Globus pallidus (tissue), 1 donor: ENCODE measurements at places on chromosomes 2 and 18.

- DNase-seq: no peak
Measured at GRCh38 chr2:233234264-233234663, 17.2 kb upstream of the ATG16L1 start.

DNA sequence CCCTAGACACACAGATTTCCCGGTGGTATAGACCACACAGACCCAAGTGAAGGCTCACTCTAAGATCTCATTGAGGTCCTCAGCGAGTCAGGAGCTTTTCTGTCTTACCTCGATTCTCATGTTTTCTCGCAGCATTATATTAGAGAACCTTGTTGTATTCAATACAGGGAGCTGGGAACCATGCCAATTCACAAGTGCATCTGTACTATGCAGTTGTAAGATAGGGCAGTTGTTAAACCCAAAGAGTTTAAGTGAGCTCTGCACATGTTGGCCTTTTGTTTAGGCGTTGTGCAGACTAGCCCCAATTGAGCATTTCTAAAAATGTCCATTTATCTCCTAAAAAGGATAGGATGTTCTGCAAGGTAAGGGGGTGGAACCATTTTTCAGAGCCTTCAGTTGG lies 59.6 kb downstream of the FEZ2 start:
- DNase-seq: no peak

- no peak for DNase-seq
Measured at GRCh38 chr2:128589681-128590080, 271.0 kb upstream of the HS6ST1 start.

DNA sequence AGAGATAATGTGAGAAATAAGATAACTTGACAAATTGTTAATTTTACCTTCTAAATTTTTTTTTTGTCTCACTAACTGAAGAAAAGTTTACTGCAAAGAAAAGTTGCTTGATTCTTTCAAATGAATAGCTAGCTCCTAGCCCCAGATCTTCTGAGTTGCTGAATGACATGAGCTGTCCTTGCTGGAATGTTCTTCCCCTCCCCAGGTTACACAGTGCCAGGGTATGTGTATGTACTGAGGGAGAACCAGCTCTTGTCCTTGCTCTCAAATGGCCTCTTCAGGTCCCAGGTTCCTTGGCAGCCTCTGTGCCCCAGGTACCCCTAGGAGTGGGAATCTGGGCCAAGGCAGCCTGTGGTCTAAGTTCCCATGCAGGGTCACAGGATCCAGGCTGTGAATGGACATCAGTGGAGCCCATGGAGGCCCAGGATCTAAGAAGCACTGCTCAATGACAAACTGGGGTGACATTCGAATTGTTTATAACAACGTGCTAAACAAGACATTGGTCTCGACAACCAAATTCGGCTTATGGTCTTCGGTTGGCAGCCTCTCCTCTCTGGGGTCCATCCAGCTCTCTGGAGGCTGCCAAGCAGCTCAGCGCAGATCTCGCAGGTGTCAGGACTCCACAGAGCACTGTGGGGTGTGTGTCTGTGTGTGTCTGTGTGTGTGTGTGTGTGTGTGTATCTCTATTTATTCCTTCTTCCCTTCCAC lies 17.1 kb upstream of the INO80C start:
- DNase-seq: no peak

DNA sequence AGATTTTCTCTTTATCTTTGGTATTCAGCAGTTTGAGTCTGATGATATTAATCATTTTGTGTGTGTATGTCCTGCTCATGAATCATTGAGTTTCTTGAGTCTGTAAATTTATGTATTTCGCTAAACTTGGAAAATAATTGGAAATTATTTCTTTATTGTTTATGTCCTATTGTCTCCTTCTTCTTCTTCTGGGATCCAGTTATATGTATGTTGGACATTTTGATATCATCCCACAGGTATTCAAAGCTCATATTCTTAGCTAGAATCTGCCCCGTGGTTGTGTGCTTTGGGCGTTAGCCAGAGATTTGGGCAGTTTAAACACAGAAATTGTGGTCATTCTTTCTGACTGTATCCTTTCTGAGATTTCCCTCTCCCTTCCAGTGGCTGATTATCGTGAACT lies 243.0 kb upstream of the SPRED2 start:
- DNase-seq: no peak

DNA sequence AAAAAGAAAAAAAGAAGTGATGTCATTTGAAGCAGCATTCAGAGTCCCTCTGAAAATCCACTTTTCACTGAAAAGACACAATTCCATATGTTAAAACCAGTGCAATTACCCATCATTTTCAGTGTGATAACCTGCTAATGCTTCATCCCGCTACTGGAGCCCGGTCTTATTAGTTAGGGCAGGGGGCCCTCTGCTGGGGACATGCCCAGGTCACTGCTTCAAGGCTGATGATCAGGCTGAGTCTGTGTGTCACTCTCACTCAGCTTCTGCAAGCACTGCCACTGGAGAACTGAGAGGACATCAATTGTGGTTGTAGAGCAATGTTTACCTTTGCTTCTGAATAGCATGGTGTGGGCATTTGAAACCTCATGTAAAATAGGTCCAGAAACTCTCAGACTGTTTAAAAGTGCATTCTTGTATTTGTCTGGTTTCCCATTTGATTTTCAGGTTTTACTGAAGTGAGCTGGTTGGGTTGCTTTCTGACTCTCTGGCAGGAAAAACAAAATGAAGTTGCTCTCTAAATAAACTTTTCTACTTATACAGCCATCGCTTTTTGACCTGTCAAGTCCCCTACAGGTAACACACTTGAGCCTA lies 49.2 kb upstream of the NXPH2 start:
- DNase-seq: peak; percentile 39

- no peak for DNase-seq
Measured at GRCh38 chr2:167703441-167703840, 544.0 kb downstream of the STK39 start.

- no peak for DNase-seq
Measured at GRCh38 chr2:1791685-1792435, 47.5 kb upstream of the PXDN start.

- no peak for DNase-seq
Measured at GRCh38 chr2:237977380-237977779, 10.6 kb downstream of the UBE2F start.

DNA sequence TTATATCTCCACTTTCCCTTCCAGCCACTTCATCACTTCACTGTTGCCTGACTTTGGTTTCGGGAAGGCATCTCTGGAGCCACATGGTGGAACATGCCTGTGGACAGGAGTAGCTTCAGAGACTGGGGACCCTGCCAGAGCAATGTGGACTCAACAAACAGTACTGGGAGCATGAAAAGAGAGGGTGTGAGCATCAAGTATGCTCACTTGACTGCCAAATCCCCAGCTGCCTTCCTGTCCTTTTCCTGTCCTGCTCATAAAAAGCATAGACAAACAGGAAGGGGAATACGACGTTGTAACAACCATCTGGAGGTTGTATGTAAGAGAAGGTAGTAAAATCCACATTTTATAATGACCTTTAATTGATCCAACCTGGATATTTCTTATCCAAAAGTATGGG lies 61.3 kb upstream of the CSRNP3 start:
- no peak for DNase-seq

DNA sequence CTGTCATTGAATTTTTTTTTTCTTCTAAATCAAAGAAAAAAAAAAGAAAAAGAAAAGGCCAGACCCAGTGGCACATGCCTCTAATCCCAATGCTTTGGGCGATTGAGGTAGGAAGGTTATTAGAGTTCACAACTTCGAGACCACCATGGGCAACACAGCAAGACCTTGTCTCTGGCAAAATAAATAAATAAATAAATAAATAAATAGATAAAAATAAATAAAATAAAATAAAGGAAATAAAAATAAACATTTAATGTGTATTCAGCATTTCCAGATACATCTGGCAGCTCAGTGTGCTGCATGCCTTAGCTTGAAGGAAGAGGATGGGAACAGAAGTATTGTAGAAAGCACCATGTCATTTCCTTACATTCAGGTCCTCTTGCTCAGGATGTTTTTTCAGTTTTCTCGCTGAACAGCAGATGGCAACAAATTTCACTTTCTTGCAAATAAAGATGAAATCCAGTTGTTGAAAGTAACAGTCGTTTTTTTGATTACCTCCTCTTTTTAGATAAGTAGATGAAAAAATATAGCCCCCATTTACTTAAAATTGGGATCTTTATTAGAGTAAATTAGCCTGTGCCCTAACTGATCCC lies 25.7 kb upstream of the FAM178B start:
- DNase-seq: peak; percentile 82

DNA sequence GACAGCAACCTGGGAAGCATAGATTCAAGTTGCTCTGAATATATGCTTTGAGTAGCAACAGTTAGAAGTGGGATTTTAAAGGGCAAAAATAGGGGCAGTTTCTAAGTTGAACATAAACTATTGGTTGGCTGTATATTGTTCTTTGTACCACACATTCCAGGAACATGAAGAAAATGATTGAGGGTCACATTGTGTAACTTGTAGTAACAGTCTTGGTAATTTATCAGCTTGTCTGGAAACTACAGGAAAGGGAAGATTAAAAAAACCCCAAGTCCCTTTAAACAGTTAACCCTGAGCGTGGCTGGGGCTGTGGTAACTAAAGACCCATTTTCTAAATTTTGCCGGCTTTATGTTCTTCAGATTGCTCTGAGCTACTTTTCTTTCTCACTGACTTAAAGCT lies 7.4 kb downstream of the PLEKHB2 start:
- DNase-seq: no peak

DNA sequence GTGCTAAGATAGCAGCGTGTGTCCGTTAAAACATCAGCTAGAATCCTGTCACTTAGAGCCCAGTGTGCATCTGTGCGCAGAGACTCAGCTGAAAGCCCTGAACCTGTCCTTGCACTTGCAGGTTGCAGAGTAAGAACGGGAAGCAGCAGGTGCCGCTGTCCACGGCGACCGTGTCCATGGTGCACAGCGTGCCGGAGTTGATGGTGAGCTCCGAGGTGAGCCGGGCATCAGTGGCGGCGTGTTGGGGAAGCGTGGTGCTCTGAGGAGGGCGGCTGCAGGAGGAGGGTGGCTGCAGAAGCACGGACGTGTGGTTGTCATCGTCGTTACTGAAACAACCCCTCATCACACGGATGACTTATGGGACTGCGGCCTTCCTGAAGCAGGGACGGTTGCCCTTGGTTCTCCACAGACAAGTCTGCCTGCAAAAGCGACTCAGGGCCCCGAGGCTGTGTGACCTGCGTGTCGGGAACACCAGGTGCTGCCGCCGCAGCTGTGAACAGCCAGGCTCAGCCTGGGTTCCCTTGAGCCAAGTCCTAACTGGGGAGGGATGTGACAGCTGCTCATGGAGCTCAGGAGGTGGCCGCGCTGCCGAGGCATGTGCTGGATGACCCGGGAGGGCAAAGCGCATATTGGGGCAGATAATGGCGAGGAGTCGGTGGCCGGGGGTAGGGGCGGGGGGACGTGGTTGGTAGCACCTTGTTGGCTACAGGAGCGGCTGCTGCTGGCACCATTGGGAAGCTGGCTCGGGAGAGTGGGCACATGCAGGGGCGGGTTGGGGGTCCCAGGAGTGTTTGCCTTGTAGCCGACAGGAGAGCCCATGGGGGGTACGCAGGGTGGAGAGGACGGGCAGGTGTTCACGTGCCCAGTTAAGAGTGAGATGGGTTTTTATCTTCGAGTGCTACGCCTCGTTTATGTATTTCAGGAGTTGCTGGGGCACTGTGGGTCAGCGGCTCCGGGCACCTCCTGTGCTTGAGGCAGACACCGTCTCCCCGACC lies 16.6 kb downstream of the CTDP1 start:
- no peak for DNase-seq

DNA sequence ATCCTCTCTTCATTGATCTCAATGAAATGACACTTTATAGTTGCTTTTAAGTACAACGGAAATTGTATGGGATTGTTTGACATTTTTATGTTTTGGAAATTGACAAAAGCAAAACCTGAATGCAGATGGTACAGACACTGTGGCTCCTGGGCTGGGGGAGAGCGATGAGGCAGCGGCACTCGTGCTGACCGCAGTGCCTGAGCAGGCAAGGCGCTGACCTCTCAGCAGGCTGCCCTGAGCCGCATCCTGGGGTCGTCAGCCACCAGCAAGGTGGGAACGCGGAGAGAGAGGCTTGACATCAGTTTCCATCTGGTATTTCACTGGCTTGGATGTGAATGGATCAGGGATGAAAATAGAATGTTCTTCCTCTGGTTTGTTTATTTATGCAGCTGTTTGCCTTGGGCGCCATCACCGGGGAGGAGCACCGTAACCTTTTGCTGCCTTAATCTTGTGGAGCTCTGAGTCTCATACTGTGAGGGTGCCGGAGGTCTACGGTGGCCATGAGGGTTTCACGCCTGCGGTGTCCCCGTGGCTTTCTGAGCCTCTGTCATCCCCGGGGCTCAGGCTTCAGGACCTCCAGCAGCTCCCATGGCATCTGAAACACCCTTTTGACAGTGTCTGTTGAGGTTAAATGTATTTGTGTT lies 94.8 kb upstream of the TPO start:
- no peak for DNase-seq
